ENCODE measurements at places on chromosomes 3 and 15.

DNA sequence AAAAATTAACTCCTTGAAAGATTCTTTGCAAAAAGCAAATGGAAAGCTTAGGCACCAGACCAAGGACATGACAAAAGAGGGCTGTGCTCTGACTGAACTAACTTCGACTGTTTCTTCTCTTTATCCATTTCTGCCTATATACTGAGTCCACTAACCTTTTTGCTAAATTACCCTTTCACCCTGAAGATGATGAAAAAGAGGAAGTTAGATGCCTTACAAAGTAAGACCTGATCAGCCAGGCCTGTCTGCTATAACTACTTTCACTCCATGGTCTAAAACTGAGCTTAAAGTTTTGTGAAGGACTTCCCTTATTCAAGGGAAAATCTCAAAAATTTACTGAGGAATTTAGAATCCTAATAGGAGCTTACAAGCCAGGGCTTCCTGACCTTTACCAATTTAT lies 6.2 kb upstream of the IGSF10 start:
- no peak for DNase-seq

GRCh38 chr3:188060840-188061544 lies 93.0 kb upstream of the LPP start:
- peak; percentile 45 for DNase-seq

DNA sequence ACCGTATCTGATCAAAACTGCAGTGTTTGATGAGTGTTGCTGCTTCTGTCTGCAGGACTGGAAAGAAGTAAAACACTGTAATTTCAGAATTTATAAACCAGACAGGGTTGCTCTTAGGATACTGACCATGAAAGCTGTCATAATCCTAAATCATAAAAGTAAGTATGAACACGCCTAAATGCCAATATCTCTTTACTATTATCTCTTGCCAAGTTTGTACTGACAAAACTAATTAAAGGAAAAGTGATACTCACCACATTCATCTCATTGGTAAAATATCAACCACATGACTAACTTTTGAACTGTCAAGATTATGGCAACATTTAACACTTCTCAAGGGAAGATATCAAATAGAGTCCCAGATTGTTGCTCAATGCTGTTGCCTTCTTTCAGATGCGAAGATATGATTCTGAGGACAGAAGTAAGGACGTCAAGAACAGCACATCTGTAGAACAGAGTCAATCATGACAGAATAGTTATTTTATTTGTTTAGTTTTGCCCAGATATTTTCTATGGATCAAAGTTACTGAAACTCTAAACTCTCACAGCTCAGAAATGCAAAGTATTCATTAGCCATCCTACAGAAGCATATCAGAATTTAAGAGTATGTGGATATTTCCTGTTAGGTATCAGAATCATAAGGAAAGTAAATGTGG lies 61.4 kb upstream of the COL8A1 start:
- DNase-seq, result no peak

GRCh38 chr3:114363554-114364202 lies 69.8 kb downstream of the TIGIT start:
- no peak for DNase-seq

DNA sequence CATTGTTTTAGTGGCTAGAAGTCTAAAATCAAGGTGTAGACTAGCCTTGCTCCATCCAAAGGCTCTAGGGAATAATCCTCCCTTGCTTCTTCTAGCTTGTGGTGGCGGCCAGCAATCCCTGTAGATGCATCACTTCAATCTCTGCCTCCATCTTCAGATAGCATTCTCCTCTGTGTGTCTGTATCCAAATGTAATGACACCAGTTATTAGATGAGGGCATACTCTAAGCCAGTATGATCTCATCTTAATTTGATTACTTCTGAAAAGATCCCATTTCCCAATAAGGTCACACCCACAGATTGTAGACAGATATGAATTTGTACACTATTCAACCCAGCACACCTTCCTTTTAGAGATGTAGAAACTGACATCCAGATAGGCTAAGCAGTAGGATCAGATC lies 334.5 kb upstream of the KCNMB2 start:
- no peak for DNase-seq

Measured in stimulated activated CD4-positive, alpha-beta T cell treated with anti-CD3 and anti-CD28 coated beads, TNF-alpha, amount 100 ng/mL, for 48 hours (primary cell).